ENCODE measurements at places on chromosomes 2 and 18.
A peak's percentile ranks its signal among the peaks of the same experiment; 100 is the strongest.

DNA sequence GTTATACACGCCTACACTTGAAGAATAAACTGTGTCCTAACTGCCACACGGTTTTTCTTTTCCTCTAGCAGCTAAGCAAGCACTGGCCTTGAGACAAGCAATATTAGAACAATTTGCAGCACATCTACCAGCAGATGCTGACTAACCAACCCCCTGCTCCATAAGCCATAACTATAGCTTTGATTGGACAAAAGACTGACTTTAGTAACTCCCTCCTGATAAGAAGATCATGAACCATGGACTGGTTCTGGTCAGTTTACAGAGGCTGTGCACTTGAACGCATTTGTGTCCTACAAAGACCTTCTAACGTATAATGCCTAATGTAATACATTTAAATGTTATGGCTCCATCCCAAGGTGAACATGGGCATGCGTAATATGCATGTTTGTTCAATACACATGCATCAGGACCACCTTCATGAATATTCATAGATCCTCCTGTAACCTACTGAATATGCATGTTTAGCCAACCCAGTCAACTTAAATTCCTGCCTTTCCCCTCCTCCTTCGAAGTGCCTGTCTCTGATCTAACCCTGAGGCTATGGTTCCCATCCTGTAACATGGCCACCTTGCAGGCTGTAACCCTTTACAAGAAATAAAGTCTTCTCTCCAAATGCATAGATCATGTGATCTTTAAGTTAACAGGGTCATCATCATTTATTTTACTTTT, 26.5 kb downstream of the SLC4A5 start:
- DNase-seq: no peak

- no peak for DNase-seq
Measured at GRCh38 chr2:142041105-142041504, 89.7 kb downstream of the LRP1B start.

- no peak for DNase-seq
Measured at GRCh38 chr18:50680966-50681365, 121.1 kb downstream of the MAPK4 start.

DNA sequence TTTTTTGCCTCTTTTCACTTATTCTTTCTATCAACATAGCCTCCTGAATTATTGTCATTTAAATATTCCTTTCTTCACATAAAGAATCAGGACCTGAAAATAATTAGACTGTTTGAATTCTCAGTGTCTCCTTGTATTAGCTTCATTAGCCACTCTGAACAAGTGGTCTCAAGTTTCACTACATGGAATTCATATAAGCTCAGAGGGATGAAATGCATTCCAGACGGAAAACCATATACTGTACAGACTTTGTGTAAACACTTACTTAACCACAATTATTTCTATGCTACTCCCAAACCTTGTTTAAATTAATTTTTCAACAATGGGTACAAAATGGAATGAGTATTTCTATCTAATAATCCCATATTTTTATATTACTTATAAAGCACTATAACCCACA, 53.4 kb downstream of the CHN1 start:
- no peak for DNase-seq

GRCh38 chr18:27400001-27400400, 214.9 kb upstream of the CHST9 start:
- no peak for DNase-seq

- DNase-seq: no peak
Measured at GRCh38 chr2:32358111-32358482, 1.3 kb downstream of the BIRC6 start.

GRCh38 chr2:224009605-224010315, 29.3 kb downstream of the SERPINE2 start:
- no peak for DNase-seq

DNA sequence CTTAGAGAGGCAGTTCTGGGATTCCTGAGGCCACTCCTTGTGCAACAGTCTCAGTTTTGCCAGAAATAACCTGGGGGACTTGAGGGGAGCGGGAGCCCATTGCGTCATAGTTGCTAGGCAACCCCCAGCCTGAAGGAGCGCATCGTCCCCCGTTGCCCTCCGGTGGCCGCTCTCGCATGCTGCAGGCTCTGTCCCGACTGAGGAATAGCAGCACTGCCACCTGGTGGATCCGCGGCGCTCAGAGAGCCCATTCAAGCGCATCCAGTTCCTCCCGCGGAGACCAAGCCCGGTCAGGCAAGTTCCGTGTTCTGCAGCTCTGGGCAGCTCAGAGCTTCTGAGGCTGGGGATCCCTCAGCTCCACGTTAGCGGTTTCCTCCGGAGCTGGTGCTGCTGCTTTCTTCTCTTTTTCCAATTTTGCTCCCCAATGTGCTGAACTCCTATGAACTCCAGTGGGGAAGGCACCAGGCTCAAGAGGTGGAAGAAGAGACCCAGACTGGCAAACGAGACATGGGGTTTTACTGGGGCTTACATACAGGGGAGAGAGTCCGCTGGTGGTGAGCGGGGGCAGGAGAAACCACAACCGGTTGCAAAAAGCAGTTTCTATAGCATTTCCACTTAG, 15.1 kb downstream of the SLC4A3 start:
- peak; percentile 64 for DNase-seq

- no peak for DNase-seq
Measured at GRCh38 chr18:36809590-36810381, 19.0 kb downstream of the TPGS2 start.

DNA sequence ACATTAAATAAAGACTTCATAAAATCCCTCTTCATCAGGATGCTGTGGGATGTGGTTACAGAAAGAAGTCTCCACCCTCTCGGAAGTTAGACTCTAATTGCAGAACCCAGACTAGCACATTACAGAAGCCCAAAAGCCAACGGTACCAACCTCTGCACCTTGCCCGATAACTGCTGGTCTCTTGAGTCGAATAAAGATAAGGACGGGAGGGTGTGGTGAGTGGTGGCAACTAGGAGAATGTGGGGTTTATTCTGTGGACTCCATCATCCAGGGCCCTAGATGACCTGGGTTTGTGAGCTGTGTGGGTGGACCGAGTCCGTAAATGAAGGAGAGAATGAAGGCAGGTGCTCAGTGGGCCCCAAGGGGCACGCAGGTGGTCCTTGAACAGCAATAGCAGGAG, 462.8 kb upstream of the ID2 start:
- no peak for DNase-seq

- DNase-seq: no peak
Measured at GRCh38 chr2:201618744-201619662, 24.3 kb downstream of the TMEM237 start.

- DNase-seq: no peak
Measured at GRCh38 chr2:157447031-157447430, 3.1 kb upstream of the CYTIP start.

- DNase-seq: no peak
Measured at GRCh38 chr2:9330612-9331270, 92.6 kb downstream of the ITGB1BP1 start.

DNA sequence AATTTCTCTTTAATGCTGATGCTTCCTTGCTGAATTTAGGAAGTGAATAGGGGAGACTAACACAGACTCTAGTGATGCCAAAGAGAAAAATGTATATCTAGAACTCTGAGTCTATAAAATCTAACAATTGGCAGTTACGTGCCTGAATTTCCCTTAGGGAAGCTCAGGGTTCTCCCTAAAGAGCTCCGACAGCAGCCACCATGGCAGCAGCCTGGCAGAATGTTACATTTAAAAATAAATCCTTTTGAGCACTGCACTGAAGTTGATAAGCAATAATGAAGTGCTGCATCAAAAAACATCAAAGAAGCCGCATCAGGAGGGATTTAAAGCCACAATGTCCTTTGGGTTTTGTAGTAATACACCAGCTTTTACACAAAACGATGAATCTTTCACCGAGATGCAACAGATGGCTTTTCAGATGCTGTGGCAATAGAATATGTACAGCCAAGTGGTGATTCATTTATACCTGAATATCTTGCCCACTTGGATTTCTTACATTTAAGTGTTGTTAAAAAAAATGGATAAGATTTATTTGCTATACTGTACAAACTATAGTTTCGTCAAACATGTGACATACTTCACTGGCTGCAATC, 291.2 kb upstream of the SESTD1 start:
- DNase-seq: no peak

GRCh38 chr2:7951490-7951889, 730.4 kb upstream of the ID2 start:
- no peak for DNase-seq

DNA sequence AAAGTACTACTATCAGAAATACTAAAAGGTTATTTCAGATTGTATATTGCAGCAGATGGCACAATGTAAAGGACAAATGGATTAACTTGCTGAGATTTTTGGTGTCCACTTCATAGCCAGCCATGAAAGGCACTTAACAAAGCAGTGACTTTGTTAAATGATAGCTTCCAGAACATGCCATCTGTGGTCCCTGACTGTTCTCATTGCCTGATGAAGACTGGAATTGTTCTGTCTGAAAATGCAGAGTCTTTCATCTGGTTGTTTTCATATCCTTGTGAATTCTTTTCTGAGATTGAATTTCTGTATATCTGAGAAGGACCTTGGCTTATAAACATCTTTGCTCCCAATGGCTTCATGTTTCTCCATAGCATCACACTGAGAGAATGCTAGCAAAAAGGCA, 44.4 kb upstream of the LRRTM1 start:
- DNase-seq: no peak

DNA sequence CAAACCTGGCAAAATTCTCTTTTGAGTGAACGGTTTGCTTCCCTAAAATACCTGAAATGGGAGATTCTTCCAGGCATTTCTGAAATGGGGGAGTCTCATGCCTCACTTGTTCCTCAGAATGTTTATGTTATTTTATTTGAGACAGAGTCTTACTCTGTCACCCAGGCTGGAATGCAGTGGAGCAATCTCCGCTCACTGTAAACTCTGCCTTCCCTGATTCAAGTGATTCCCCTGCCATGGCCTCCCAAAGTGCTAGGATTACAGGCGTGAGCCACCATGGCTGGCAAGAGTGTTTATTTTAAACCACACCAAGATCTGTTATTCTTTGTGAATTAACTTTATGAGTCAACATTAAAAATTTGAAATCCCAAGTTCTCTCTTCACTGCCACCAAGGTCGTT, 6.4 kb upstream of the FHL2 start:
- no peak for DNase-seq

- no peak for DNase-seq
Measured at GRCh38 chr18:70464343-70465114, 175.7 kb downstream of the SOCS6 start.

- no peak for DNase-seq
Measured at GRCh38 chr2:228542277-228542676, 360.8 kb upstream of the SPHKAP start.

All from stimulated activated CD4-positive, alpha-beta T cell treated with anti-CD3 and anti-CD28 coated beads, Interleukin-15, amount 100 ng/mL, for 1 hour (primary cell).